ENCODE measurements at places on chromosomes 4 and X. TPM values are rescaled to one million over a fixed set of nuclear protein-coding genes. Genes with fewer than 3 reads are reported as not detected.
A peak's percentile ranks its signal among the peaks of the same experiment; 100 is the strongest.

CTSO gene
- 1.1 TPM for total RNA-seq

TSPAN5 gene
- 13.7 TPM for total RNA-seq

ASB12 gene
- total RNA-seq: not detected

AFM gene
- total RNA-seq: not detected

DNA sequence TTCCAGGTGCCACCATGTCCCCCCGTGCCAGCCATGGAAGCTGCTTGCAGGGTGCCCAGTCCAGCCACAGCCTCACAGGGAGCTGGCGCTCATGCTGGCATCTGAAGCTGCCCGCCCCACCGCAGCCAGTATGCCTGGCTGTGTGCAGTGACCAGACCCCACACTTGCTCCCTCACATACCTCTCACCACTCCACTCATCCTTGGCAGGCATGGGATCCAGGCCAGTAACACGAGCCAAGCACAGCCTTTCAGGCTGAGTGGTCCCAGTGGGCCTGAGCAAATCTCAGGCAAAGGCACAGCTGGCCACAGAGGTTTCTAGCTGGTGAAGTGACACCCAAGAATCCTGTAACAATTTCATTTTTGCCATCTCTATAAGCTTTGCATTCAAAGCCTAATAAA is 48.4 kb upstream of the SEC24B start:
- no peak for DNase-seq

DNA sequence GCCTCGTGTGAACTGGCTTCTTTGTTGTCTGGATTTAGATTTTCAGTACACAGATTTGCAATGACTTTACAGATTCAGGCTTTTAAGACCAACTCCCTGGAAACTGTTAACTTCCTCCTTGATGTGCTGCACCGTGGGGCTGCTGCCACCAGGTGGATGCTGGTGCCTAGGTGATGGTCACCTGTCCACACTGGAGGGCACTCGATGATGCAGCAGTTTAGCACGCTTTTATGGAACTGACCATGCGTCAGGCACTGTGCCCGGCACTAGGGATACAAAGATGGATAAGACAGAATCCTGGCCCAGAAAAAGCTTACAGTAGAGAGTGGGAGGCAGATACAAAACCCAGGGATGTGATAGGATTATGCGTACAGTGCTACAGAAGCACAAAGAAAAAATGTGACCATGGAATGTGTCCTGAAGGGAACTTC is 180.7 kb downstream of the CEP135 start:
- DNase-seq: no peak

GRCh38 chr4:173415885-173416653 is 17.2 kb upstream of the SCRG1 start:
- DNase-seq: no peak

DNA sequence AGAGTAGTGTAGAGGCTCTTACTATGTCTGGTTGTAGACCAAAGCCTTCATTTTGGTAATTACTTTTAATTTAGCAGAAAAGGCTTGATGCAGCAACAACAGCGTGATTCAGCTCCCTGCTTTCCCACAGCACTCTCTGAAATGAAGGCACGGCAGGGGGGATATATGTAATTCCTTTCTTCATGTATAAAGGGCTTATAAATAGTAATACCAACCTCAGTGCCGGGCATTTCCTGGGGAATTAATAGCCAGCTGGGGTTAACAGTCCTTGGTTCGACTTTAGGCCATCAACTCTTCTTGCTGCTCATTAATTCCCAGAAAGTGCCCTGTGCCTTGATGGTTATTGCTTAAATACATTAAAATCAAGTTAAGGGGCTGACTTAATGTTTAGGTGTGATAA is 669.0 kb downstream of the ZNF674 start:
- DNase-seq: no peak

DNA sequence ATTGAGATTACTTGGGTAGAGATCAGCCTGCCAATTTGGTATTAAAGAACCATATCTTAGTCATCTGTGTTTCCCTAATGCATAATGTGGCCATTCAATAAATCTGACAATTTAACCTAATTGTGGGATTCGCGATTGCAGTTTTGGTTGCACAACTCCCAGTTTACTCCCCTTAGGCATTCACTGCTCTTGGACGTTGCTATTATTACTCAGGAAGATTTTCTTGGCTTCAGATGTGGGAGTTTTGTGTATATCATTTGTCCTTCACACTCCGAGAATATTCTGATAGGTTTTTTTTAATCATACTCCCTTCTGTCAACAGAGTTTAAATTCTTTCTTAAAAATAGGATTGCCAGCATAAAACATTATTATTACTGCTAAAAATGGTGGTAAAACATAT is 22.0 kb upstream of the TRPC3 start:
- DNase-seq: no peak

GRCh38 chr4:115454228-115454627 is 340.8 kb upstream of the NDST4 start:
- no peak for DNase-seq

DNA sequence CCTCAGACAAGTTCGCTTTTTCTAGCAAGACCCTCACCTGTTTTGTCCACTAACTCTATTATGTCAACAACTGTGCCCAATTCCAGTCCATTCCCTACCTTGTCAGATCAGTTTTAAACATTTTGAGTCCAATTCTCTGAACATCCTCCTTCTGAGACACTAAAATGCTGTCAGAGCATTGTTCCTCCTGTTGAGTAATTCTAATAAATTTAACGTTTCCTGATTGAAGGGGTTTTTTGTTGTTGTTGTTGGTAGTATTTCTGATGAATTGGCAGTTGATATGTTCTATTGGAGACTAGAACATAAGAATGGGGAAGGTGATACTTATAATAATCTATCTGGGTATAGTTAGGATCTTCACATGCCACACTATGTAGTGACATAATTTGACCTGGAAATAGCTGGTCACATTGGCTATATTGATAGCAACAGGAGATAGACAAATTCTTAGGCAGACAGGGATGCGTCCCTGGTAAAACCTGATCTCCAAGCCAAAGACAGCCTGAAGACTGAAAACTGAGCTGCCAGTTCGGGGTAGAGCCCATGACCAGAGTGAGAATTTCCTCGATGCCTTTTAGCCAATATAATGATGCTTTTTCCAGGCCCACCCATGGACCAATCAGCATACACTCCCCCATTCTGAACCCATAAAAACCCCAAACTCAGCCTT is 12.4 kb upstream of the CXCL2 start:
- DNase-seq: no peak

DNA sequence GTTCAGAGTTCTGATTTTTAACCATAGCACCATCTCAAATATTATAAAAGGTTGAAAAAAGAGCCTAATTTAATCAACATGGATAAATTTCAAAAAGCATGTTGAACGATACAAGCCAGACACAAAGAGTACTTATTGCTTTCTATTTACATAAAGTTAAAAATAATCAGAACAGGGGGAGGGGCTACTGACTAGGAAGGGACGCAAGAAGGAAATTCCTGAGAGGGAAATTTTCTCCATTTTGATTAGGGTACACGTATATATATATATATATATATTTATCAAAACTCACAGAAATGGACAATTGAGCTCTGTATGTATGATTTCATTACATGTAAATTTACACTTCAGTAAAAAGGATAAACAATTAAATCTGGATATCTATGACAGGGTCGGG is 482 bp upstream of the MBTPS2 start:
- peak; percentile 13 for DNase-seq

DNA sequence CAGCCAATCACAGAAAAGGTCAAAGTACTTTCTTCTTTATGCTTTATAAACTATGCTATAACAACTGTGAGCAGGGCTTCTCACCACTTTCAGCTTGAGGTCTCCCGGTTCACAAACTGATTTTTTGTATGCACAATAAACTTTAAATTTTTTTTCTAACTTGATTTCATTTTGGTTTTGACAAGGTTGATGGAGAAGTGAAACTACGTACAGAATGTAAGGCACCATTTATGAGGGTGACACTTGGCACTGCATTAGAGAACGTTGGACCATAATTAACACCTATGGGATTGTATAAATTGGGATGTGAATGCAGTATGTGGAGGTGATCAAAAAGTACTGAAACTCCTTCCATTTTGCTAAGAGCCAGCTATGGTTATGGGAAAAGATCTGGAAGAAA is 857.9 kb upstream of the HTR2C start:
- no peak for DNase-seq

DNA sequence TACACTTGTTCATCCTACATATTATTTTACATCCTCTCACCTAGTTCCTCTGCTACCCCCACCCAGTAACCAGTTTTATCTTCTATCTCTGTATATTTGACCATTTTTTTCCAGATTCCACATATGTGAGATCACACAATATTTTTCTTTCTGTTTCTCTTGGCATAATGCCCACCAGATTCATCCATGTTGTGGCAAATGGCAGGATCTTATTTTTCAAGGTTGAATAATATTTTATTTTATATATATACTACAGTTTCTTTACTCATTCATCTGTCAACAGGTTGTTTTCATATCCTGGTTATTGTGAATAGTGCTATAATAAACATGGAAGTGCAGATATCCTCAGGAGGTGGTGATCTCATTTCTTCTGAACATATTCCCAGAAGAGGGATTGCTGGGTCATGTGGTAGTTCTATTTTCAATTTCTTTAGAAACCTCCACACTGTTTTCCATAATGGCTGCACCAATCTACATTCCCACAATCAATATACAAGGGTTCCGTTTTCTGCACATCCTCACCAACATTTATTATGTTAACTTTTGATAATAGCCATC is 48.2 kb downstream of the THAP9 start:
- peak; percentile 12 for DNase-seq

DNA sequence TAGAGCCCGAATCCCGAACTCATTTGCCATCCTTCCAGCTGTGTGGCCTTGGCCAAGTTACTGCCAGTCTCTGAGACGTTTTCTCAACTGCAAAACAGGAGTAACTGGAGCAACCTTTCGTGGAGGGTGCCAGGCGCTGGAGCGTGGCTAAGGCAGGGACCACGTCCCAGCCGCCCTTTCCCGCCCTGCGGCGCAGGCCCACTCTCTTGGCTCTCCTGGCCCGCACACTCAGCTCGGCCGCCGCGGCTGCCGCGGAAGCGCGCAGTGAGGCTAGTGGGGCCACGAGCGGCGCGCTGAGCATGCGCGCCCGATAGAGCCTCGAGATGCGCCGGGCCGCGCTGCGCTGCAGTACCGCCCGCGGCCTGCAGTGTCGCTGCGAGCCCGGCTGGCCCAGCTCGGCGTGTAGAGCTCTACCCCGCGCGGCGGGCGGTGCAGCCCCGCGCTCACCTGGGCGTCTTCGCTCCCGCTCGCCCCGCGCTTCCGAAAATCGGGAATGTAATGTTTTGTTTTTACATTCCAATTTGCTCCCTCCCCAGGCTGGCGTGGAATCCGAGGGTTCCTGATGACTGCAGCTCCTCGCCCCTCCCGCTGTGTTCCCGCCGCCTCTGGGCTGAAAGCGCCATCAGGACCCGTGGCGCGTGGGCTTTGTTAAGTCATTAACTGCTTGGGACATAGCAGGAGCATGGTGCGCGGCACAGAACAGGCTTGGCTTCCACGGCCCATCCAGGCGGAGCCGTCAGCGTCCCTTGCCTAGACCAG is 4.0 kb upstream of the ZNF518B start:
- DNase-seq: peak; percentile 18

DNA sequence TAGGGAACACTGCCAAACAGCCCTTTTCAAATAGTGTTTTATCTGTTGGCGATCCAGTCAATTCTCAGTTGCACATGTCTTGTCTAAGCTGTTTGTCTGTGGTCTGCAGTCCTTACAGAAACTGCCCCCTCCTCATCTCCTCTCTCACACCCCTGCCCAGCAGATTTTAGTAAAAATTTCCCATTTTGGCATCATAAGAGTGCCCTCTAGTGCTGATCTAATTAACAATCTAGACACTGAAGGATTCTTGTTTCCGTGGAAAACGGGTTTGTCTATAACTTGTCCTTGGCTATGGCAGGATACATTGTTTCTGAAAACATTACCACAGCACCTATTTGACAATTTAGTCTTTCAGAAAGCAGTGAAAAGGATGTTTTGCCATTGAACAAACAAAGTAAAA is 227.2 kb upstream of the MBNL3 start:
- no peak for DNase-seq

DNA sequence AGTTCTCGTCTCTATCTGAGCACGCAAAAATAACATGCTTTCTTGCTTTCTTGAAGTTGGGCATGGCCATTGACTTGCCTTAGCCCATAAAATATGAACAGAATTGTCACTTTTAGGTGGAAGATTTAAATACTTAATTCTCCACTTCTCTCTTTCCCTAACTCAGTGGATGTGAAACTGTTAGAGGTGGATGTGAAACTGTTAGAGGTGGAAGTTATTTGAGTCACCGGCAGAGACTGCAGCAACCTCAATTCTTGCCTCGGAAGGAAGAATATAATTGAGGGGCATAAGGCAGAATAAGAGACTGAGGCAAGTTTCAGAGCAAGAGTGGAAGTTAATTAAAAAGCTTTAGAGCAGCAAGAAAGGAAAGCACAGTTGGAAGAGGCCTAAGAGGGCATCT is 2.8 kb upstream of the PARM1 start:
- DNase-seq: no peak

- DNase-seq: no peak
These were observed 13.2 kb downstream of the PTTG2 start for GRCh38 chr4:37973441-37973840.

- peak; percentile 48 for DNase-seq
These were observed 102.4 kb upstream of the TMLHE start for GRCh38 chrX:155715141-155715540.

- DNase-seq: peak; percentile 67
These were observed 137.1 kb downstream of the AMELX start for GRCh38 chrX:11430271-11430670.

GRCh38 chrX:149198980-149199732 is 305.9 kb downstream of the IDS start:
- DNase-seq: no peak

All from bronchial epithelial cell (primary cell).